ENCODE measurements at places on chromosomes 1 and 21.

GRCh38 chr1:203463469-203464062, 12.0 kb upstream of the PRELP start:
- no peak for DNase-seq

DNA sequence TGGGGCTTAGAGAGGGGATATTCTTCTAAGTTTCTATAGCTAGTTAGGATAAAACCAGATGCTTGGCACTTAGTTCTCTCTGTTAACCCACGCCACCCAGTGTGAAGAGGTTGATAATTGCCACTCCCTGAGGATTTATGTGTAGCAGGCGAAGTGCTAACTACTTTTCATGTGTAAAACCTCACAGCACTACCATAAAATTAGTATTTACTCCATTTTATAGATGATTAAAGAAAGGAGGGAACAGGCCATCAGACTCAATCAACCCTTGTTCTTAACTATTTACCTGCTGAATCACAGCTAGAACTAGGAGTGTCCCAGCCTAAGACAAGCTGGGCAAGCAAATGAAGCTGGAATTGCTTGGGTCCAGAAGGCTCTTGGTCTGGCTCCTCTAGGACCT, 8.9 kb downstream of the LIN28A start:
- DNase-seq, result no peak

- DNase-seq, result no peak
Observed at GRCh38 chr1:154223621-154224020, 2.9 kb downstream of the UBAP2L start.

DNA sequence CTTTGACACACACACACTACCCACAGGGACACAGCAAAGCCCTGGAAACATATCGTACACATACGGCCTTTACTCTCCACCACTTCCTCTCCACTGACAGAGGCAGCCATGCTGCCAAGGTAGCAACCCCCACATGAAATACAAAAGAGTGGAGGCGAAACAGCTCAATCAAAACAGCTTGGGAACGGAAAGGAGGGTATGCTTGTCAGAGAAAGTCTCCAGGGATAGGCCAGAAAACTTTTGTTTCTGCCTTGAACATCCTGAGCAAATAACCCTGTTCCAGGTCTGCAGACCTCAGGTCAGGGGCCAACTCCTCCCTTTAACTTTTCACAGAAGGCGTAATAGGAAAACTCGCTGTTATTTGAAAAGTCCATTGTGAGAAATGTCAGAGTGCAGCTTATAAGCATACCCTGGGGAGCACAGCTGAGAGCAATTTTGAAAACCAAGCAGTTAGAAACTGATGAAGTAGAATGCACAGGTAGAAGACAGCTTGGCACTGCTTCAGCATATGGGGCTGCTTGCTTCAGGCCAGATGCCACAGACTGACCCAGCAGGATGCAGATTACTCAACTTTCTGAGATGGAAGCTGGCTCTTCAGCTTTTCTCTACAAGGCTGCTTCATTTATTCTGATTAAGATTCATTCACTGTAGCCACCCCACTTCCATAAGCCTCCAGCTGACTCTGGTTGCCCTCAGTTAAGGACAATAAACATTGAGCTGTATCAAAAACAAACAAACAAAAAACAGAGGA, 18.0 kb downstream of the KIAA0319L start:
- no peak for DNase-seq

DNA sequence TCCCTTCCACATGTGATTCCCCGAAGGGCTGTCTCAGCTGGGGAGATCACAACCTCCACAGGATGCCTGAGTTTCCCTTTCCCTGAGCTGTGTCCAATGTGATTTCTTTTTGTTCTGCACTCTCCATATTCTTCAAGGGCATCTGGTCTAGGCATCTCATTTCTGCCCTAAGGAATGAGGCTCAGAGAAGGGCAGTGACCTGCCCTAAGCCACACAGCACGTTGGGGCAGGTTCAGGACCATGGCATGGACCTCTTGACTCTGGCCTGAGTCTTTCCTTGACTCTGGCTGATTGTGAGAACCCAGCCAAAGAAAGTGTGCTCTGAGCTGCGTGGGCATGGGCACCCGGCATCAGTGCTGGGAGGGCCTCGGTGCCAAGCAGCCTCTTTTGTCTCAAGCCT, 590.3 kb downstream of the PTPRU start:
- no peak for DNase-seq

GRCh38 chr1:51616903-51617708, at the start of gene OSBPL9:
TSS of gene OSBPL9 (plus strand) at chr1:51617092. CDS start at chr1:51617111, 19 bp downstream.
- DNase-seq, result peak; percentile 87

DNA sequence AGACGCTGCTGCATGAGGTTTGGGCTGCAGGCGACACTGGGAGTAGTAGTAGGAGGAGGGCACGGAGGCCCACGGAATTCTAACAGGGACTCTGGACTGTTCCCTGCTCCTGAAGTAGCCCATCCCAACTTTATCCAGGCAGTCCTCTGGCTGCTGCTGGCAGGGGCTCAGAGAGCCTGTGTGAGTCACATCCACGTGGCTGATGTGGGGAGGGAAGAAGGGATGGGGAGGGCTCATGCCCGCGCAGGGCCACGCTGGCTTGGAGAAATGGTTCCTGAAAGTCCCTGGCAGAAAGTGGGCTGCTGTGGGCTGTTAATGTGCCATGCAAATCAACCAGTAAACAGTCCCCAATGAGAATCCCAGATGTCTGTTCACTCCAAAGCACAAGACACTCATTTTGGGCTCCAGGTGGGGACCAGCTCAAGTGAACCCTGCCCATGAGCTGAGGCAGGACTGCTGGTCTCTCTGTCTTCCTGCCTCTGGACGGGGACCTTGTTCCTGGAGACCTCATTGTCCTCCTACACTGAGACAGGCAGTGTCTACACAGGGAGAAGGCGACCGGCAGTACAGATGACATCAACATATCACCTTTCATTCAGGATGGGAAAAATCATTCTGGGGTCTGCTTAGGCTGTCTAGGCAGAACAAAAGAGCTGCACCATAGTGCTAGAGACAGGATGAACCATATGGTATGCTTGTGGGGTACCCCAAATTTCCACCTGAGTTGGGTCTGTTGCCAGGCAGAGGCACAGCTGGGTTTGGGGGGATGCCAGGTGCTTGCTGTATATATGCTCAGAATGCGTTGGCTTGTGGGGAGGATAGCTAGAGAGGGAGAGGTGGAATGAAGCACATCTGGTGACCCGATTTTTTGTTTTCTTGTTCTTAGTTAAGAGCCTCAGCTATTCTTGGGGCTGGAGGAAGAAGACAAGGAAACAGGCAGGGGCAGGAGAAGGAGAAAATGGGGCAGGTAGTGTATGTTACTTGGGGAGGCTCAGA, 57.9 kb upstream of the FMOD start:
- no peak for DNase-seq

GRCh38 chr21:32483293-32483595, 70.7 kb downstream of the EVA1C start:
- DNase-seq, result no peak

- DNase-seq, result no peak
Observed at GRCh38 chr1:245188403-245188802, 33.6 kb downstream of the KIF26B start.

DNA sequence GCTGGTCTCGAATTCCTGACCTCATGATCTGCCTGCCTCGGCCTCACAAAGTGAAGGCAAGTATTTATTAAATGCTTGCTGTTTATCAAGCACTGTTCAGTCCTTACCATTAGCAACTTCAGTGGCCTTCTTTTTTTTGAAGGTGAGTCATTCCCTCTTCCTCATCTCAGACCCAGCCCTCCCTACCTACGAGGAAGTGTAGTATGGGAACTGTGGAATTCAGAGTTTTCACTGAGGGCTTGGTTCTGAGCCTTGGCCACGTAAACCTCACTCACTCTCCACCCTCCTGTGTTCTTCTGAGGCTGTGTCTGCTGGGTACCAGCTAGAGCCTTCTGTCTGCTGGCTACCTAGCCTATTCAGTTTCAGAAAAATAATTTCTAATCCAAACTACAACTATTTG, 218.3 kb upstream of the SGIP1 start:
- no peak for DNase-seq

DNA sequence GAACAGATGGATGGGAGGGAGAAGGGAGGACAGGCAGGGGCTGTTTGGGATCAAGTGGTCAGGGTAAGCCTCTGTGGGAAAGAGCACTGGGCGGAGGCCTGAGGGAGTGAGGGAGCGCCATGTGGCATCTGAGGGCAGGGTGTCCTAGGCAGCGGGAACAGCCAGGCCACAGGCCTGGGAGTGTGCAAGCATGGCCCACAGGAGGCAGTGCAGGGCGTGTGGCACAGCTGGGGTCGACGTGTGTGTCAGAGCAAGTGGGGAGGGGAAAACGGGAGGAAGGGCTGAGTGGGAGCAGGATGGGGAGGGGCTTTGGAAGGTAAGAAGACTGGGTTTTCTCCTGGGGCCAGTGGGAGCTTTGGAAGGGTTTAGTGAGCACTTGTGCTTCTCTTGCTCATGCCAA, 143.4 kb downstream of the SYF2 start:
- no peak for DNase-seq

DNA sequence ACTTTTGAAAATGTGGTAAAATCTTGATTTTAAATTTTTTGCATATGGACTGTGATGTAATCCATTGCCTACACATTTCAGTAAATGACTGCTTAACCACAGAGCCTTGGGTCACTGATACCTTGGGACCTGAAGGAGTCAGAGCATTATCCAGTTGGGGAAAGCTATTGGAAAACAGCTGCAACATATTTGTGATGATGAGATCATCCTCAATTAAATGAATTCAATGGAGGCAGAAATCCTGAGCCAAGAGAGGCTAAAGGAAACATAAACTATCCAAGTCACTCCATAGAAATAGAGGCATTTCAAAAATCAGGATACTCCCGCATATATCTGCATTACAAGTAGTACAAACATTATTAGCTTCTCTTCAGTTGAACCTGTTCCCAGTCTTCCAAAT, 99.8 kb upstream of the PRMT6 start:
- no peak for DNase-seq

- DNase-seq, result no peak
Observed at GRCh38 chr1:64871256-64871655, 95.1 kb downstream of the JAK1 start.

DNA sequence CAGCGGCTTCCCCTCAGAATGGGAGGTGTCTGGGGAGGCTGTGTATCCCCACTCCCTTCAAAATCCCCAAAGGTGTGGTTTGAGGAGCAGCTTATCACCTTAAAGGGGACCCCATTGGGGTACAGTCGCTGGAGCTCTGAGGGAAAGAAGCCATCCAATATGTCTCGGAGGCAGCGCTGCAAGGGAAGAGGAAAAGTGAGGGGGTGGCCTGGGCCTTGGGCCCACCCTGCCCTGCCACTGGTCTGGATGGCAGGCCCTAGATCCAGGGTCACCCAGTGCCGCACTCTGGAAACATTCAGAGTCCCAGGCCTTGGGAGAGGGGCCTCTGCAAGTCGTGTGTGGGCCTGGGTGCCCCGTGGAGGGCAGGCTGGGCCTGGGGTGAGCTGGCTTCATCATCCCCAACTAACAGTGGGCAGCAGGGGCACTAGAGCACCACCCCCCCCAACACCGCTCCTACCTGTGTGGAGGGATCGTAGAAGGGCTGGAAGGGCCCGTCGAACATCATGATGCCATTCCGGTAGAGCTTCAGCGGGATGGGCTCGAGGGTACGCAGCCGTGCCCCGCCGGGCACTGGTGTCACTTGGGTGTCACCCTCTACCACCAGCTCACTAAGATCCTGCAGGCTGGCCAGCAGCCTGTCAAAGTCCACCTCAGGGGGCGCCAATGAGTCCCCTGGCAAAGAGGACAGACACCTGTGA, 5.6 kb downstream of the SH3BGRL3 start:
- no peak for DNase-seq

GRCh38 chr21:18191139-18191538, 53.5 kb upstream of the CHODL start:
- no peak for DNase-seq

DNA sequence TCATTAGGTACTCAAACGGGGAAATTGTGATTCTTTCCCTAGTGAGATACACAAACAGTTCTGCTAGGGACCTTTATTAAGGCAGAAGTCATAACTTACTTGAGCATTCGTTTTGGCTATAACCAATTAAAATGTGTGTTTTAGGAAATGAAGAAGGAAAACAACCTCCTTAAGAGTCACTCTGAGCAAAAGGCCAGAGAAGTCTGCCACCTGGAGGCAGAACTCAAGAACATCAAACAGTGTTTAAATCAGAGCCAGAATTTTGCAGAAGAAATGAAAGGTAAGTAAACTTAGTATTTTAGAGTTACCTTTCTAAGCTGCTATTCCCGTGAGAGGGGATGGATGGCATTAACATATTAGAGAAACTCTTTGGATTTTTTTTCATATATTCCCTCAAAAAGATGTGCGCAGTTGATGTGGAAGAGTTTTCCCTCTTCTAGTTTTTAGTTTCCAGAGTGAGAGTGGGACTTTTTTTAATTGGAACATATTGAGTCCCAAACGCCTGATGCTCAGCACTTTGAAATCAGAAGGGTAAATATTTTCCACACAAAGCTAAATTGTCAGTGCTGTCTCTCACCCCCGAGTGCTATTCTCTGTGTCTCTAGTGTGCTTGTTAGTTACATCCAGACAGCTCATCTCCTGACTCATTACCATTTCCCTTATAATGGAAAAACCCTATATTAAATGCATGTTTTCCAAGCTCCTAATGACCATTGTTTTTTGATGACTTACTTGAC, 34.9 kb downstream of the CENPF start:
- DNase-seq, result no peak

DNA sequence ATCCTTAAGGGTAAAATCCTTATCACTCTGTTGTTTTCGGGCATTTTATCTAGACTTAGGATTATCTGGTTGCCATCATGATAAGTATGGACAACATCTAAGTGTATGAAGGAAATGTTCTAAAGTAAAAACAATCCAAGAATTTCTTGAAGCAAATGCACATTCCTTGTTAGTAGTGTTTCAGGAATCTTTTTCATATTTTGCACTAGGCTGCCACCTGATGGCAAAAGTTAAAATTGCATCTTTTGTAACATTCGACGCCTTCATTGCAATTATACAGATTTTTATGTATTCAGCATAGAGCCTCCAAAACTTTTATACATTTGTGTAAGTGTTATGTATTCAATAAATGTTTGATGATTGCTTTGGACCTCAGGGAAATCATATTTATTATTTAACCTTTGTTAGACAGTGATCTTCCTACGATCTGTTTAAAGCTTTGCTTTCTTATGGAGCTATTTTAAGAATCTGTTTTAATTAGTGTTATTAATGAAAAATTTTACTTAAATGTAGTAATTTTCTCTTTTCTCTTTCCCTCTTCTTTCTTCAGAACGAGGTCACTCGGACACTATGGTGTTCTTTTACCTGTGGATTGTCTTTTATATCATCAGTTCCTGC, 49.4 kb upstream of the KIAA1614 start:
- peak; percentile 4 for DNase-seq

DNA sequence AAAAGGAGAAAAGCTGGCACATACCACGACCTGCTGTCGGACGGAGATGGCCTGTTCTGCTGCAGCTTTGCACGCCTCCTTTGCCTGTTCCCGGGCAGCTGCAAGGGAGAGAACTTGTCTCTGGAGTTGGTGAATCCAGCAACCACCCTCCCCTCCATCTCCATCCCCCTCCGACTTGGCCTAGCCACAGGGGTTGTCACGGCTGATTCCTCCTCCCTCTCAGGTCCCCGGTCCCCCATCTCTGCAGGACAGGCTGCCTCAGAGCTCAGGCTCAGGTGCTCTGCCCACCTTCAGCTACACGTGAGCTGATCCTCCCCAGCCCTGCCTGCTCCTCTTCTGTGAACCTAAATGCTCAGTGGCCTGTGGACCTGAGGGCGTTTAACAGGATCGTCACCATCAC, 11.1 kb upstream of the SRM start:
- DNase-seq, result no peak

- no peak for DNase-seq
Observed at GRCh38 chr1:247440001-247440620, 17.8 kb downstream of the OR2B11 start.
